ENCODE measurements at places on chromosomes 1 and 21.

GRCh38 chr1:225746361-225747179 is 31.1 kb upstream of the SRP9 start:
- peak; percentile 98 for DNase-seq

DNA sequence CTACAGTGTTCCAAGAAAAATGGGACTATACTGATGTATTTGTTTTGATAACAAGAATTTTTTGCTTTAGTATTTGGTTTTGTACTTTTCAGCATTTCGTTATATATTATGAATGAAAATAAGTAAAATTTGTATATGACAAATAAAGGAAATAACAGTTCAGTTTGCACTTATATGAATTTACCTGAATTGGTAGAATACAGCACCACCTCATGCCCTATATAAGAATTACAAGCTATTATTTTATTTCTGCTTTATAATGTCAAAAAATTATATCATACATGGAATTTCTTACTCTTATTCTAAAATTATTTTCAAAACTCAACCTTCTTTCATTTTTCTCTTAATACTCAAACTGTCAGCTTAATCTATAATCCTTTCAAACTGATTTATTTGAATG is 14.6 kb downstream of the EFCAB7 start:
- peak; percentile 2 for DNase-seq

GRCh38 chr1:37070126-37070525 is 35.8 kb upstream of the GRIK3 start:
- DNase-seq: no peak

- no peak for DNase-seq
Measured at GRCh38 chr1:77476475-77476874, 194.7 kb downstream of the AK5 start.

DNA sequence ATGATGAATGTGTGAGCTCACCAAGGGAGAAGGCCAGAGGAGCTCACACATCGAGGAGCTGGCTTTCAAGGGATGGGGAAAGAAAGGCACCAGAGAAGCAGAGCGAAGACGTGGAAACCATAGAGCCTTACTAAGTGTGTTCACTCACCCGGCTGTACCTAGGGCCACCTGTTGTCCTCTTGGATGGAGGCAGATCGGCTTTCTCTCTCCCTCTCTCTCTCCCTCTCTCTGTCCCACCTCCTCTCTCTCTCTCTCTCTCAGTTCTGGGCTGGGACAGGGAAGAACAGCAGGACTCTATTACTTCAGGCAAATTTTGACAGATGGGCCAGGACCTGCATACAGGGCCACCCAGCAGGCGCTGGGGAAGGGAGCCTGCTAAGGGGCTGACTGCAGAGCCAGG is 64.8 kb downstream of the HIVEP3 start:
- DNase-seq: peak; percentile 5

DNA sequence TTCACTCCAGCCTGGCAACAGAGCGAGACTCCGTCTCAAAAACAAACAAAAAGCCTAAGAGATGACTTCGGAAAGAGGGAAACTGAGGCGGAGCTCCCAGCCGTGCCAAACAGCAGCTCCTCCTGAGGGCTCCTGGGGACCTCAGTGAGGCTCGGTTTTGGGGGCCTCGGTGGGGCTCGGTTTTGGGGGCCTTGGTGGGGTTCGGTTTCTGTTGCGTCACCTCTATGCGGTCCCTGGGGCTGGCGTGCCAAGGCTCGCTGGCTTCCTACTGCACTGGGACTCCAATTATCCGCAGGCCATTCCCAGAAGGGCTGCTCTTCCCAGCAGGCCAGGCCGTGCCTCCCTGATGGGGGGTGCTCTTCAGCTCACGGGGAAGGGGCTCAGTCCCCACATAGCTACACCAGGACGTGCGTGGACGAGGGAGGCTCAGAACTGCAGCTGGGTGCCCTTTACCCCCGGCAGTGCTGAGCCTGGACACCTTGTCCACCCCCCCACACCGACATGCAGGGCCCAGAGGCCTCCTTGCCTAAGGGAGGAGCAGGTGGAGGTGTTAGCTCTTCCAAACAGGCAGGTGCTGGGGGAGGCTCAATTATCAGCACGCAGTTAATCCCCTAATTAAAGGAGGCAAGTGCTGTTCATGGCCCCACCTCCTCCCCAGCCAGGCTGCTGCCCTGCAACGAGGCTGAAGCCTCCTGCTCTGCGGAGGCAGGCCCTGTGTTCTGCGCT is 5.1 kb upstream of the C1orf159 start:
- DNase-seq: peak; percentile 90

DNA sequence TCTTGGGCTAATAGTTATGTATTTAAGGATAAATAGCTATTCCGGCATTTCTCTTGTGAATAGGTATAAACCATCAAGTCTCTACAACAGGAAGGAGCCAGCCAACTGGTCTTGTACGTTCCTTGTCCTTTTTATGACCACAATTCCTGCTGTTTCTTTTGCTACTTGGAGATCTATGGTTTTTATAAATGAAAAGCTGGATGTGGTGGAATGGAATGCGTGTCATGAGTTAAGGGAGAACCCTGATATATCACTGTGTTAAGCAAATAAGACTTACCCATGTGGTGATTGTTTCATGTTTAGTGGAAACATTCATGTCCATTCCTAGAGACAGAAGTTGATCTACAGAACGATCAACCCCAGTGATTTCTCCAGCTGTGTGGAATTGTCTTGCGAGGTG is 282.1 kb downstream of the RPS6KC1 start:
- DNase-seq: no peak

DNA sequence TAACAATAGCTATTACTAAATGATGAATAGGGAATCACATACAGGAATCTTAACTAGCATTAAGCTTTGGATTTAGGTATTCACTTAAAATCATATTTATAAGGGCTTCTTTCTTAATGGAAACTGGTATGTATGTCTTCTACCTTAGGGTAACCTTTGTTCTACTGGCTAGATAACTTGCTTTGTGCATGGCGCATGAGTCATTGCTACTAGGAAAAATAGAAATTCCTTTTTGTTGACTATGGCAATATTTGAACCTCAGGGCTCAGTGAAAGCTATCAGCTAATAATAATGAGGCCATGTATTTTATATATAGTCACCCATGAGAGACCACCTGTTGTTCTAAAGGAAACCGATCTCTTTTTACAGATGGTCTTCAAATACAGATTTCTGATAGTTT is 72.5 kb downstream of the RPS6KC1 start:
- DNase-seq: peak; percentile 38

DNA sequence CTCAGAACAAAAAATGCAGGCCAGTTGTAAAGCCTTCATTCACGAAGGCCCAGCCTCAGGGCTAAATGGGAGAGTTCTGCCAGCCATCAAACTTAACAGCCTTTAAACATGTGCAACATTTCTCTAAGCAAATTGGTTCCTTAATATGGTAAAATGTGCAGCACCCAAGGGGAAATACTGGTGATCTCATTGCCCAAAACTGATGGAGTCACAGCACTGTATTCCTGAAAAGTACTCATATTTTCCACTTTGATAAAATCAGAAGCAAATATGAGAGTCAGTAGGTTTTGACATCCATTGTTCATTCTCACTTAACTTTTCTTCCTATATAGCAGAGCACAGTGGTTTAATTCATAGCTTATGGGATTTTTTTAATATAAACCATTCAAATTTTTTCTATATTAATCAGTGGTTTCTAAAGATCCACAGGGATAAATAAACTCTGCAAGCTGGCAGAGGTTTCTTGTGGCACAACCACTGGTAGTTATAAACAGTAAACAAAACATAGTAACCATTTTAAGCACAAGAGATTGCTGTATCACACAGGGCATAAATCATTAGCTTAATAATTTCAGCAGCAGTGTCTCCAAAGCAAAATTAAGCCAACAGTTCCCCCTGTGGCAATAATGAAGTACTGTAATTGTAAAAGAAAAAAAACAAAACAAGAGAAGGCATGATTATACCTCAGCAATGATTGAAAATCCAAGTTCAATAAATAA is 106.9 kb upstream of the LYPLAL1 start:
- DNase-seq: peak; percentile 47

GRCh38 chr1:43913666-43914360 is 19.8 kb upstream of the ARTN start:
- no peak for DNase-seq

DNA sequence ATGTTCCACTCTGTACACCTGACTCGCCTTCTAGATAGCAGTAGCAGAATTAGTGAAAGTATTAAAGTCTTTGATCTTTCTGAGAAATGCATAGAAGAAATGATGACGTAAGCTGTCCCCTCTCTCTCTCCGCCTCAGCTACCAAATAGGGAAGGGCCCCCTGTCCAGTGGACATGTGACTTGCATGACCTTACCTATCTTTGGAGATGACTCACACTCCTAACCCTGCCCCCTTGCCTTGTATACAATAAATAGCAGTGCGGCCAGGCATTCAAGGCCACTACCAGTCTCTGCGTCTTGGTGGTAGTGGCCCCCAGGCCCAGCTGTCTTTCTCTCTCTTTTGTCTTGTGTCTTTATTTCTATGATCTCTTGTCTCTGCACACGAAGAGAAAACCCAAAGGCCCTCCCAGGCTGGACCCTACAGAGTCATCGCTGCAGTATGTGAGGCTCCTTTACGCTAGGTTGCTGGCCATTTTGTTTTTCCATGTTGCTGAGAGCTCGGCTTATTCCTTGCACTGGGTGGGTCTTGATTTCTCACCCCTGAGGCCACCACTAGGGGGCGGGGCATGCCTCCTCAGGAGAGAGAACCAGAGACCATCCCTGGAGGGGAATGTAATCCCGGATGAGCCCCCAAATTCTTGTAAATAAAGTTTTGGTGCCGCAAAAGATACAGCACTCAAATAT is 16.0 kb upstream of the ZBTB8B start:
- DNase-seq: no peak

- no peak for DNase-seq
Measured at GRCh38 chr1:173447224-173447623, 29.9 kb upstream of the PRDX6 start.

DNA sequence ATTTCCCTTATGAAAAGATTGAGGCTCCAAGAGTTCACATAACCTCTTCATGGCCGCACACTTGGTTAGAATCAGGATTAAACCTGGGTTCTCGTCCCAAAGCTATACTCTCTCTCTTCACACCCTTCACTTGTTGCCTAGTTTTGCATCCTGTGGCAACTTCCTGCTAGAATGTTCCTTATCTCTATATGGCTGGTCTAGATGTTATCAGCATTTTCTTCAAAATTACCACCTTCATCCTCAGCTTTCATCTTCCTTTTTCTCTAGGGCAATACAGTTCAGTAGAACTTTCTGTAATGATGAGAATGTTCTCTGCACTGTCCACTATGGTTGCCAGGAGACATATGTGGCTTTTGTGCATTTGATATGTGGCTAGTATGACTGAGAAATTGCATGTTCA is 31.1 kb upstream of the BCAR3 start:
- no peak for DNase-seq

DNA sequence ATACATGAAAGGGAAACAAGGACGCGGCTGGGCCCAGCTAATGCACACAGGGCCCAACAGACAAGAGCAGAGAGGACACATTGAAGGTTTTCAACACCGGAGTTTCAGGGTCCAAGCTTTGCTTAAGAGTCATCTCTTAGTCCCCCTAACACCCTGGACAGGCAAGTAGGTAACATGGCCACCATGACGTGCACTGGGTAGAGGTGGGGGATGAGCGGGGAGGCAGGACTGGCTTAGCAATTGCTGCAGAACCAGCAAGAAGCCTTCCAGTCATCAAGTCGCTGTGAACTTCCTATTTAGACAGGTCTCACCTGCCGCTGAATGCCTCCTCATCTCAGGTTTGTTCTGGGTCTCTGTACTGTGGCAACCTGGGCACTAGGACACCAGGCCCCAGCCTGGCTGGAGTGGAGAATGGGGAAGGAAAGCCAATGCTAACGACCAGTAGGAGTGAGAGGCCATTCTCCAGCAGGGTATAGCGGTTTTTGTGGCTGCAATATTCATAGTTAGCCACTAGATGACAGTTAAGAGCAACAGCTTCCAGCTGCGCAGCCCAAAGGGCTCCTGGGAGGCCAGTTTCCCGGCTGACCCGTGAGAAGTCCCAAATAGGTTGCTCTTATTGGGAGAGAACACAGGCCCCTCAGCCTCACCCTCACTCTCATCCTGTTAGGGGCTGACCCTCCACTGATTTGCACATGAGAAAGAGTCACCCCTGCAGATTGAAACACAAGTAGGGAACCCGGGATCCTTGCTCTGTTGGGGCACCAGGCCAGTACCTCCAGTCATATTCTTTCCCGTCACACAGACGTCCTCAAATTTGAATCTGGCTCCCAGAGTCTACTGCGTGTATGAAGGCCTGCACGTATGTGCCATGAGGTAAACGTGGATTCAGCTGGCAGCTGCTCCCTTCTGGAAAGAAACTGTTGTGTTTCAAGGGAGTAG is 6.0 kb upstream of the PIGC start:
- peak; percentile 68 for DNase-seq

- DNase-seq: no peak
Measured at GRCh38 chr1:233315718-233316301, 11.7 kb upstream of the MAP3K21 start.
